ENCODE measurements at places on chromosomes 6 and 20.

DNA sequence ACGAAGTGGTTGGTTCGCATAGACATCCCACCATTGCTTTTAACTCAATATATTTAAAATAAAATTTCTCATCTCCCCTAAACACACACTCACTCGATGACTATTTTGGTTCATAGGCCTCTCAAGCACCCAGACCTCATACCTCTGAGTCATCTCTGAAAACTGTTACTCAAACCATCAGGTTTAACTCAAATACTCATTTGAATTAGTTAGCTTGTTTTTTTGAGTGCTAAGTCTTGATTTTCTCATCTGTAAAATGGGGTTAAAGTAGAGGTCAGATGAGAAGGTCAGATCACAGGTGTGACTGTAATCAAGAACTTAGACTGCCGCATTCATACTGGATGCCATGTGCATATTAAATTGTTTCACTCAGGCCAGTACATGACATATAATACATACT is 243.9 kb upstream of the TENT5A start:
- peak; percentile 40 for DNase-seq

DNA sequence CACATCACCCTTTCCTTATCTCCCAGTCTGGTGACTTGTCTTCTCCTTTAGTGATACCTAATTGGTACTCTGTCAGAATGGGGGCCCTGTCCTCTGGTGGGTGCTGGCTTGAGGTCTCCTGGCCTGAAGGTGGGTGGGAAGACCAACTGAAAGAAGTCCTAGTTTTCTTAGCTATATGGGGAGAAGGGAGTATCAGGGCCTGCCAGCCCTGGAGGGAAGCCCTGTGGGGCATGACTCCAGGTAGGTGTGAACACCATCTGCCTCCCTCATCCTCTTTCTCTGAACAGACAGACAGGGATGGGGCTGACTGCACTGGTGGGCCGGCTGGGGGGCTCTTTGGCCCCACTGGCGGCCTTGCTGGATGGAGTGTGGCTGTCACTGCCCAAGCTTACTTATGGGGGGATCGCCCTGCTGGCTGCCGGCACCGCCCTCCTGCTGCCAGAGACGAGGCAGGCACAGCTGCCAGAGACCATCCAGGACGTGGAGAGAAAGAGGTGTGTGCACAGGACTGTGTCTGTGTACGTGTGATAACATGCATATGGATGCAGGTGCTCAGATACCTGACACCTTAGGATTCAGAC is 4.8 kb downstream of the CRIP3 start:
- no peak for DNase-seq

- no peak for DNase-seq
These were observed 200.9 kb downstream of the DLL1 start for GRCh38 chr6:170089963-170090362.

- DNase-seq: peak; percentile 96
These were observed 38.0 kb downstream of the TGM2 start for GRCh38 chr20:38126932-38127621.

GRCh38 chr20:13059398-13060136 is 50.8 kb downstream of the SPTLC3 start:
- DNase-seq: no peak

- no peak for DNase-seq
These were observed 28.7 kb downstream of the SNHG17 start for GRCh38 chr20:38406476-38406875.

DNA sequence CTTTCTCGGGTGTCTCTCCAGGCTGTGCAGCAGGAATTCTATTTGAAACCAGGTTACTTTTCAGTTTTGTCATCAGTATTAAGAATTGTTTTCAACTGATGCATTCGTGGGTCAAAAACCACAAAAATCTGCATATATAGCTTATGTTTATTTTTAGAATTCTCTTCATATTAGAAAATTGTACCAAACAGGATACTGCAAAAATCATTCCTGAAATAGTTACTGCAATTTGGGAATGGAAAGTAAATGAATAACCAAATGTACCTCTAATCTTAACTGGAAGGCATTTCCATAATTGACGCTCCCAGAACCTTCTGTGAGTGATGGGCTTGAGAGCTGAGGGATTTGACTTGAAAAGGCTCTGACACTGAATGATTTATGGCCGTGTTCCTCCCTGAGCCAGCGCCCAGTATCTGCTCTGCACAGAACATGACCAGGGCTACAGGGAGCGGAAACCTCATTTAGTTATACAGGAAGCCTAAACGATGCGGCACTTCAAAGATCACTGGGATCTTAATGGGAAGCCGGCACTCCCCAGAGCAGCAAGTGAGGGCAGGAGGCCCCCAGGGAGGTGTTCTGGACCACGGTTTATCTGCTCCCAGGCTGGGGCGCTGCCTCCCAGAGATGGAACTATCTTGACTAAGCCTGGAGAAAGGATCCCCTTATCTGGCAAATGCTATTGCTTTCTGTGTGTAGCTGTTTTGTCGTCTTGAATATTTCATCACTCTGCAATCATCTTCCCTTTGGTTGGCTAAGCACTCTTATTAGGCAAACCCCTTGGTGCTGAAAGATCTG is 446.0 kb downstream of the QKI start:
- DNase-seq: no peak

GRCh38 chr6:89789980-89790379 is 29.6 kb downstream of the MDN1 start:
- no peak for DNase-seq

- DNase-seq: peak; percentile 6
These were observed 17.0 kb upstream of the SAMD3 start for GRCh38 chr6:130239755-130240154.

DNA sequence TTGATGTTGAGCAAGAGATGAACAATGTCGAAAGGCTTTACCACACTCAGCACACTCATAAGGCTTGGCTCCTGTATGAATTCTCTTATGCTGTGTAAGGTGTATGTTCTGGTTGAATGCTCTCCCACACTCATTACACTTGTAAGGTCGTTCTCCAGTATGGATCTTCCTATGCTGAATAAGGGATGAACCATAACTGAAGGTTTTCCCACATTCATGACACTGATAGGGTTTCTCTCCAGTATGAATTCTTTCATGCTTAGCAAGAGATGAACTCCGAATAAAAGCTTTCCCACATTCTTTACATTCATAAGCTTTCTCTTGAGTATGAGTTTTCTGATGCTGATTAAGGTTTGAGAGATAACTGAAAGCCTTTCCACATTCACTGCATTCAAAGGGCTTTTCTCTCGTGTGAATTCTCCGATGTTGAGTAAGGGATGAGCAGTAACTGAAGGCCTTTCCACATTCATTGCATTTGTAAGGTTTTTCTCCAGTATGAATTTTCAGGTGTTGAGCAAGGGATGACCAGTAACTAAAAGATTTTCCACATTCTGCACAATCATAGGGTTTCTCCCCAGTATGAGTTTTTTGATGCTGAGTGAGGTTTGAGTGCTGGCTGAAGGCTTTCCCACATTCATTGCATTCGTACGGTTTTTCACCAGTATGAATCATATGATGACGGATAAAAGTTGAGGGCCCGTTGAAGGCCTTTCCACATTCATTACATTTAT is 21.1 kb downstream of the ZNF184 start:
- DNase-seq: no peak
